ENCODE measurements at places on chromosomes 2 and 18.

DNA sequence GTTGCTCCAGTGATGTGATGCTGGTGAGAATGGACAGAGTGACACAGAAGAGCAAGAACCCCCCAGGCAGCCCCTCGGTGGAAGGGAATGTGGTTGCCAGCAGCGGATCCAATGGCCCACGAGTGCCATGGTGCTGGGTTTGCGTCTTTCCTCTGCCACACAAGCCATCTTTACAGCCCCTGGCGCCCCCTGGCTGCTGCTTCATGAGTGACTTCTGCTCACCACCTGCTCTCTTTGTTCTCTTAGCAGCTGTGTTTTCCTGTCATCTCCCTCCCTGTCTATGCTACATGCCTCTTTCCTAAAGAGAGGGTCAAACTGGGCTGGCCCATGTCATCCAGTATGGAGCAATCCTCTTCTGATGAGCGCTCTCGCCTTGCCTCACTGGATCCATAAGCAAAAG, 300.0 kb upstream of the SMIM21 start:
- DNase-seq = no peak

DNA sequence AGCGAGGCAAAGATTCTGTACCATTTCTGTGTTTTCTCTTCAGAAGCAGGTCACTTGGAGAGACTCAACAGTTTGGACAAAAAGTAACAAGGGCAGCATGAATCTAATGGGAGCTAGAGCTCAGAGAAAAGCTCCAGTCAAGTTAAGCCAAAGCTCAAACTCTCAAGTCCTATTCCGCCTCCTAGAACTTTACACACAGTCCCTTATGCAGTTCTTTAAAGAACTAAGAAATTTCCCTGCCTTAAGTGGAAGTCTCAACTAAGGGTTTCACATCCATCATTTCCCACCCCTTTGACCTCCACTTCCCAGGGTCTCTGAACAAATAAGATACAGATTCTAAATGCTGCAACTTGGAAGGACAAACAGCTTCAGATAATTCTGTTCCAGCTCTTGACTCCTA, 121.3 kb upstream of the RNU4ATAC start:
- no peak for DNase-seq

DNA sequence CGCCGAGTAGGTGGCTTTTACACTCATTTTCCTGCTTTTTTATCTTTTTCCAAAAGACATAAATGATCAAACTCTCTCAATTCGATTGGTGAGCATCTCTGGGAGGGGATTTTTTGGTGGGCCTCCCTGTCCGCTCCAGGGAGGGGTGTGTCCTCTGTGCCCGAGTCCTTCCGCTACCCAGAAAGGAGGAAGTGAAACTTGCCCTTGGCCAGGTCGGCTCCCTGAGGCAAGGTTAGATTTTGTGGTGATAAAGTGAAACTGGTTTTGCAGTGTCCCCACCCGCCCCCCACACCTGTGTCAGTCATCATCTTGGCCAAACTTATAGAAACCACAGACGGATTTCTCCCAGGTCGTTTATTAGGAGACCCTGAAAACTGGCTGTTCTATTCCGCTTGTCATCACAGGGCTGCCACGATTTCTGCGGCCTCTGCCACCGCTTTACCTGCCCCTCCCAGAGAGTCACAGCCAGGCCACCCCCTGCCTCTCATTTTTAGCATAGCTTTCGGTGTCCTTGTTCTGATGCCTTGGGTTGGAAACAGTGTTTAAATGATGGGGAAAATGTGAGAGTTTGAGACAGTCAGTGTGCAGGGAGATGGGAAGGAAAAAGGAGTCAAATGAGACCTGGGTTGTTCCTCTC, 93.6 kb downstream of the SH3BP4 start:
- DNase-seq = no peak

DNA sequence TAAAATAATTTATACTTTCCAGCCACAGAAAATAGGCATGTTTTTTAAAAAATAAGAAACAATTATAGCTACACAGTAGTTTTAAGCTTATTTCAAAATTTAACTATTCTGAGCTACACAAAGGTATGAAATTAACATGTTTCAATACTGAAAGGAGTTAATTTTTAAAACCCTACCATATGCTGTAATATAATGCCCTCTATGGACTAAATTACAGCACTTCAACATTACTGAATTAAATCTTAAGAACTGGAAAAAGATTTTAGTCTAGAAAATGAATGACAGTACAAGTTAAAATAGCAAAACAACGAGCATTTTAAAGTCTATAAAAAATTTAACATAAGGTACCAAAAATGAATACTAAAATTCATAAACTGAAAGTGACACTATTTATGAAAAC, 36.3 kb downstream of the RTN4 start:
- no peak for DNase-seq

- no peak for DNase-seq
Observed at GRCh38 chr2:23545396-23545795, 160.4 kb downstream of the KLHL29 start.

GRCh38 chr18:70334728-70335329, 46.0 kb downstream of the SOCS6 start:
- no peak for DNase-seq

DNA sequence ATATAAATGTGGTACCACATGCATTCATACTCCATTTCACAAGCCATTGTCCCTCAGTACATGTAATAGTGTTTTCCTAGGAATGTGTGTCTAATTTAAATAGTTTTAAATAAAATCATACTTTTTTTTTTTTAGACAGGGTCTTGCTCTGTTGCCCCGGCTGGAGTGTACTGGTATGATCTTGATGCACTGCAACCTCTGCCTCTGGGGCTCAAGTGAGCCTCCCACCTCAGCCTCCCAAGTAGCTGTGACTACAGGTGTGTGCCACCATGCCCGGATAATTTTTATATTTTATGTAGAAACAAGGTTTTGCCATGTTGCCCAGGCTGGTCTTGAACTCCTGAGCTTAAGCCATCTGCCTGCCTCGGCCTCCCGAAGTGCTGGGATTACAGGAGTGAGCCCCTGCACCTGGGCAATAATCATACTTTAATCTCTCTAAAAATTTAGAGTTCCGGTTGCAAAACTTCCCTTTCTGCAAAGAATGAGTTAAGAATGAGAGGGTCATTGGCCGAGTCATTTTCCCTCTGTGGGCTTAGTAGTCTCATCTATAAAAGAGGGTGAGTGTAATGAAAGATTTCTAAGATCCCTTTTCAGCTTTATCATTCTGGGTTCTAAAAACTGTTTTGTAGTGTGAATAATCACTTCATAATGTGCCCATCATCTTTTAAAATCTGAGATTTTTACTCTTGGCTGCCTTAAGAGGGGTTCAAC, 116.0 kb upstream of the PELI1 start:
- no peak for DNase-seq

DNA sequence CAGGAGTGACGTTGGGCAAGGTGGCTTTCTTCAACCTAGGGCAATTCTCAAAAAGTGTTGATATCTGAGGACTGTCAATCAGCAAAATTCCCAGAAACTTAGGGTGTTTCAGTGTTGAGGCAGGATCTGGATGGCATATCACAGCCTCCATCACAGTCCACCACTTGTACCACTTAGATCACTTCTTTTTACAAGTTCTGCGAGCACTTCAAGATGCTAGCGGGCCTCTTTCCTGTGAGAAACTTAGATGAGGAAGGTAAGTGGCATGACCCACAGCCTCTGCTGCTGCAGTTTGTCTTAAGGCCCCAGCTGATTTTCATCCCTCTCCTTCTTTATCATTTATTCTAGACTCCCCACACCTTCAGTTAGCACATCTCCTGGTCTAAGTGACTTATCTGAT, 295.4 kb upstream of the ZNF521 start:
- DNase-seq = no peak

Measured in stimulated activated CD8-positive, alpha-beta memory T cell treated with anti-CD3 and anti-CD28 coated beads, Interleukin-2, amount 100 ng/mL, for 1 hour (primary cell).